GM13977 (cell line): ENCODE measurements at places on chromosomes 1 and 21.
A peak's percentile ranks its signal among the peaks of the same experiment; 100 is the strongest.

GRCh38 chr1:239023732-239024360, 362.5 kb upstream of the CHRM3 start:
- DNase-seq = no peak

DNA sequence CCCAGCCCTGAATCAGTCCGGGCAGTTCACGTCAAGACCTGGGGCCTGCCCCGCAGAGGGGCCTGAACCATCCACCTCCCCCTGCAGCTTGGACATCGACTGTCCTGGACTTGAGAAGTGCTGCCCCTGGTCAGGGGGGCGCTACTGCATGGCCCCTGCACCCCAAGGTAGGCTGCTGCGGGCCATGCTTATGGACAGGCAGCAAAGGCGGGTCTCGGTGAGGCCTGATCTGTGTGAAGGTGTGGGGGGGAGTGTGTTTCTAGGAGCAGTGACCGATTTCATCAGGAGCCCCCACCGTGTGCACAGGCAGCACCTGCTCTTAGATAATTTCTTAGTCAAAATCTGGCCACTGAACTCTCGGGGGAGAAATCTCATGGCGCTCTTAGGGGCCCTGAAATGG, 13.0 kb downstream of the UMODL1 start:
- no peak for DNase-seq

DNA sequence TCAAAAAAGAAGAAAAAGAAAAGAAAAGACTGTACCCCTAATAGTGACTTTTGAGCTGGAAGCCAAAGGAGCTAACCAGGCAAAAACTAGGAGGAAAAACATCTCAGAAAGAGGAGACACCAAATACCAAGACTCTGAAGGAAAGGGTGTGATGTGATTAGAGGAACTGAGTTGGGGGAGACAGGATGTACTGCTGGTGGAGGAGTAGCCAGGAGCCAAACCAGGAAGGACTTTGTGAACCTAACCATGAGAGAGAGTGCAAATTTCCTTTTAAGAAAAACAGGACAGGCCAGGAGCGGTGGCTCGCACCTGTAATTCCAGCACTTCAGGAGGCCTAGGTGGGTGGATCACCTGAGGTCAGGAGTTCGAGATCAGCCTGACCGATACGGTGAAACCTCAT, 4.1 kb upstream of the RBP7 start:
- DNase-seq = no peak

DNA sequence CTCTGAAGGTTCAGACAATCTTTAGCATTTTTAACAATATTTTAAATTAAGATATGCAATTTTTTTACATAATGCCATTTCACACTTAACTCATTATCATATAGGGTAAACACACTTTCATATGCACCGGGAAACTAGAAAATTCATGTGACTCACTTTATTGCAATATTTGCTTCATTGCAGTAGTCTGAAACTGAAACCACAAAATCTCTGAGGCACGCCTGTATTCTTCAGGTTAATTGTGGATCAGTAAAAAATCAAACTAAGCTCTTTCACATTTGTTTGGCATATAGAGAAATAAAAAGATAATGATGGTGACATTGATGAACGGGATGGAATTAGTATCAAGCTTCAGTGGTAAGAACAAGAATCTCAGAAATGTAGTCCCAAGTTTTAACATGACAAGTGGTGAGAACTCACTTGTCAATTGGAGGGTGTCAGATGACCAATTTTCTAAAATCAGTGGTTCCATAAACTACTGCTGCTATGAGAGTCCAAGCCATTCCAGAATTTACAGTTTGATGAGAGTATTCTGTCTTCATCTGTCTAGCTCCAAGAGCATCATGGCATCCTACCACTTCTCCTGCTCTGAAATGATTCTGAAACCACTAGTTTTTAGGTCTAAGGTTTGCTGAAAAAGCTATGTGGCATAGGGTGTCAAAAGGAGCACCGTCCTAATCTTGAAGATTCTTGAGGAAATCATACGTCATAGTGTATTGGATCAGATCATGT, 281.0 kb downstream of the PTPRC start:
- no peak for DNase-seq

DNA sequence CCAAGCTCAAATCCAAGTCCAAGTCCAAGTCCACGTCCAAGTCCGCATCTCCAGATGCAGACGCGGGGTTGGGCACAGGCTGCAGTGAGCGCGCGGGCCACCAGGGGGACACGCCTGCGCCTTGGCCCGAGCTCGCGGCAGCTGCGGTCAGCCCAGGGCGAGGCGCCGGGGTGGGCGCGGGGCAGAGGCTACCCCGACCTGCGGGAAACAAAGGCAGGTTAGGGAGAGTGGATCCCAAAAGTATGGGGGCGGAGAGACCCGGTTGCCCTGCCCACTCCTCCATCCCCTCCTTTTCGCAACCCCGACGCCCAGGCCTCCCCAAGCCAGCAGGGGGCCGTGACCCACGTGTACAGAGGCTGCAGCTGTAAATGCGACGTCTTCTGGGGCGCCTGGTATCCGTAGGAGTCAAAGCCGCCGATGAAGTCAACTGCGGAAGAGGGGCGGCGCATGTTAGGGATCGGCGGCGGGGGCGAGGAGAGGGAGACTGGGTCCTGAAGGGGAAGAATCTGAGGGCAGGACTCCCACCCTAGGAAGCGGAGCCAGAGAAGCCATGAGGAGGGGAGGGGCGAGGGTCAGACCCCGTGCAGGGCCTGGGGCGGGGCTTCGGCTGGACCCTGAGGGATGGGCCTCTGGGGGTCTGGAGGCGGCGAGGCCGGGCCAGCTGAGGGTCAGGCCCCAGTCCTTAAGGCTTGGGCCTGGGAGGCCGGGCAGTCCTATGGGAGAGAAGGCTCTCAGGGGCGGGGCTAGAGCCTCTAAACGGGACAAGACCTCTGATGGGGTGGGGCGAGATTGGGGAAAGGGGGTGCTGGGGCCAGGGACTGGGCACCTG, 58.0 kb downstream of the NKAIN1 start:
- DNase-seq = peak; percentile 75

DNA sequence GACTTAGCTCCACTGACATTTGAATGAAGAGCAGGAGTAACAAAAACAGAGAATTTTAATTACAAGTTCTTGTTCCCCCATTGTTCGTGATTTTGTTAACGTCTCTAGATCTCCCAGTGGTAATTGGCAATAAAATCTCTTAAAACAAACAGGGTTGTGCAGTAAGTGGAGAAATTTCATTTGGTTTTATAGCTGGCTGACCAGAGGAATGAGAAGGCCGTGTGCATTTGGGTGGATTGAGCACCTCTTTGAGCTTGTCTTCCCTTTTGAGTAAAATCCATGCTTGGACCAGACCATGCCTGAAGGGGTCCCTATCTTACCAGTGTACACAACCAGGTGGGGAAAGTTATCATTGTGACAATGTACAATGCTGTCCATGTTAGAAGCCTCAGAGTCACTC, 137.8 kb downstream of the HIVEP3 start:
- no peak for DNase-seq

- DNase-seq = no peak
Observed at GRCh38 chr1:185813401-185813979, 79.3 kb downstream of the HMCN1 start.

GRCh38 chr1:233114159-233114558, 163.7 kb downstream of the NTPCR start:
- no peak for DNase-seq

GRCh38 chr1:180365039-180365438, 135.0 kb downstream of the LHX4 start:
- no peak for DNase-seq

GRCh38 chr1:81974883-81975555, 174.3 kb downstream of the ADGRL2 start:
- no peak for DNase-seq

GRCh38 chr1:29575826-29576225, 339.5 kb downstream of the PTPRU start:
- no peak for DNase-seq

DNA sequence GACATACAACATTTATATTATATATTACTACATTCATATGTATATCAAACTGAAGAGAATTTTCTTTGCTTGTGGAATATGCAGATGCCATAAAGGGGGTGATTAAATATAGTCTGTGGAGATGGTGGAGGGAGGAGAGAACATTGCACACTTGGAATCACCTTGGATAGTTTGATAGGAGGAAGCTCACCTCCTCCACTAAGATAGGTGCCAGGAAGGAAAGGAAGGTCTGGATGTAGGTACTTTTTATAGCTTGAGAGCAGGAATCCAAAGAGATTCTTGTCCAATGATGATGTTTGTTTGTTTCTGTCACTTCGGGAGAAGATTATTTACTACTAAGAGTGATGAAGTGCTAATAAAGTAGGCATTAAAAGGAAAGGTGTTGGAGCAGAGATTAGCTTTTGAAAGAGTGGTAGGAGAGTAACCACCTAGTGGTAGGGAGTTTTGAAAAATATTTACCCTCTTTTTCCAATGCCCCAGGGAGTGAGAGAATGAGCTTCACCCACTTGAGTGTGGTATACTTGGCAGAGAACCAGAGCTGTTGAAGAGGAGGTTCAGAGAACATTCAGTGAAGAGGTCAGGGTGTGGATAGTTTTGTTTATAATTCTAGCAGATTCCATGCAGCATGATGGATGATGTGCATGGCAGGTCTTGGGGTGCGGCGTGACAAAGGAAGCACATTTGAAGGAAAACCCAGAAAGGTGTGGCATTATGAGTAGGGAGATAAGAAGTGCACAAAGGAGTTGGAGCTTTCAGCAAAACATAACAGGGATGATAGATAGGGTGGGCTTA, 145.0 kb downstream of the PATJ start:
- no peak for DNase-seq

DNA sequence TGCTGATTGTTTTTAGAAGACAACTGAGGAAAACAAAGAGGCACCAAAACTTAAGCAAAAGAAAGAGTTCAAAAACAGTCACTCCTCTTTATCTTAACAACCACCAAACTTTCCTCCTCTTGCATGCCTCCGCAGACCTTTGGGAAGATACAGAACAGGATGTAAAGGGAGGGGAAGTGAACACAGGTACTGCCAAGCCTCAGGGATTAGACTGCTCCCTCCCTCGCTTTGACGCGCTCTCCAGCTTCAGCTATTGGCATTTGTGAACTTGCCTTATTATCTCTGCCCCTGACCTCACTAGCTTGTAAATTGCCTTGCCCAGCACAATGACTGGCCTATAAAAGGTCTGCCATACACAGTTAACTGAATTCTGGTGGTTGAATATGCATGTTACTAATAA, 4.8 kb upstream of the SRP9 start:
- no peak for DNase-seq

DNA sequence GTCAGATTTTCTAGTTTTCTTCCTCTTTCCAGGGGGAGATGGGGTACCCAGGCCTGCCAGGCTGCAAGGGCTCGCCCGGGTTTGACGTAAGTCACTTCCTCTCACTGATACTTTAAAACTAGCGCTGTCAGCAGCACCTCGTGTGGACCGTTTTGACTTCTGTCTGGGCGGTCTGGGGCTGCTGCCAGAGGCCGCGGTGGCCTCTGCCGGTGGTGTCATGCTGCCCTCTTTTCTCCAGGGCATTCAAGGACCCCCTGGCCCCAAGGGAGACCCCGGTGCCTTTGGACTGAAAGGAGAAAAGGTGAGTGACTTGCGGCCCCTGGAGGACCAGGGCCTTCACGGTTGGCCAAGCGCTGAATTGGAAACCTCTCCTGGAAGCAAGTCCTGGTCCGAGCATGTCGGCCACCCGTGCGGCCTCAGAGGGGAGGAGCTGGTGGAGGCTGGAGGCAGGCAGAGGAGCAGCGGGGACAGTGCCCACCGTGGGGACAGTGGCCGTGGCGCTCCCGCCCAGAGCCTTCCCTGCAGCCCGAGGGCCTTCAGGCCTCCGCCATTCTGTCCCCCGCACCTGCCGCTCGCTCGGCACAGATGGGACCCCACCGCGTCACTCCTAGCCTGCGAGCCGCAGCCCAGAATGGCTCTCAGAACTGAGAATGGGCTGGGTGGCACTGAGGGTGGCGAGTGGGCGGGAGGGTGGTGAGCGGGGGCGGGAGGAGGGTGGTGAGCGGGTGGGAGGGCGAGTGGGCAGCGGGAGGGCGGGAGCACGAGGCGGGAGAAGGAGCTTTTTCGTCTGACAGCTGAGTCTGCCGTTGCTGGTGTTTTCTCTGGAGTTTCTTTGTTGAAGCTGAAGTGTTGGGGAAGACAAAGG, 9.4 kb downstream of the COL6A1 start:
- DNase-seq = no peak

GRCh38 chr21:24729568-24729967, 877.7 kb downstream of the MRPL39 start:
- DNase-seq = no peak

DNA sequence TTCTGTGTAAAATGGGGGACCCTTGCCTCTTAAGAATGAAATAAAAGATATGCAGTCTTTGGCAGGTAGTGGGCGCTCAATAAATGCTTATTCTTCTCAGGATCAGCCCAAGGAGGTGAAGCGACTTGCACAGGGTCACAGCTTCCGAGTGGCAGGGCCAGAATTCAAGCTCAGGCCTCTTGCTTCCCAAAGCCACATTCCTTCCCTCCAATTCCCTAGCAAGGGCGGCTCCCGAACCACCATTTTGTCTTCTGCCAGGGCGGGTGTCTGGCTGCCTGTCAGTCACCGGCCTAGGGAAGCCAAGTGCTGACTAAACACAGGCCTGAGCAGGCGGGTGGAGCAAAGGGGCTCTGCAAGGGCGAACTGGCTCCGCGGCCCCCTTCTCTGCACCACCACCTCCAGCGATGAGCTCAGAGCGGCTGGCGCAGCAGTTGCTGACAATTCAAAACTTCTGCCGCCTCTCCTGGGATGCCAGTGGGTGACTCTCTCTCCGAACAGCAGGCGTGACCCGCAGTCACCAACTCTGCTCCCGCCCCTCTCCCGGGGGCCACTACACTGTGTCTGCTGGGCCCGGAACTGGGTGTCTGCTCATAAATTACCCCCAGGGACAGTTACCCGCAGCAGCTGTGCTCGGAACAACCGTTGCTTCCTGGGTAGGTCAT, 10.8 kb downstream of the GPR3 start:
- DNase-seq = peak; percentile 74

DNA sequence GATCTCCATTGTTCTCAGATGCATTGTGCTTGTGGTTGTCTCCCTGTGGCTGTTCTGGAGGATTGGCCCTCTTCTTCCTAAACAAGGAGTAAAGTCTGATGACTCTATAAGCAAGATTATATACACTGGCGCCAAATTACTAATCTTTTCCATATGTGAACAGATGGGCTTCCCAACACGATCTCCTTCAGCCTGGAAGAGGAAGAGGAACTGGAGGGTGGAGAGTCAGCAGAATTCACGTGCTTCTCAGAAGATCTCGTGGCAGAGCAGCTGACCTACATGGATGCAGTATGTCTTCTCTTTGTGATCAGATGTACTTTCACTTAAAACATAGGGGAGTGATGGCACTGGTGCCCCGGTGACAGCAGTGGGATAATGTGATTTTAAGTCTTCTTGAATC, 78.7 kb downstream of the RGL1 start:
- DNase-seq = no peak

- no peak for DNase-seq
Observed at GRCh38 chr1:54493608-54494007, 54.4 kb upstream of the ACOT11 start.

- no peak for DNase-seq
Observed at GRCh38 chr1:228407106-228408040, 738 bp upstream of the TRIM11 start.
